Karpas-422 (cell line): ENCODE measurements at places on chromosomes 7 and 10. TPM values are rescaled to one million over a fixed set of nuclear protein-coding genes. Genes with fewer than 3 reads are reported as not detected.

- no peak for DNase-seq
These were observed 50.4 kb downstream of the FOXL3 start for GRCh38 chr7:340200-340937.

GRCh38 chr10:9615189-9615588, 1402.5 kb upstream of the CELF2 start:
- DNase-seq = no peak

GRCh38 chr7:131251371-131251770, 76.3 kb upstream of the MKLN1 start:
- no peak for DNase-seq

- DNase-seq = no peak
These were observed 19.0 kb upstream of the C10orf71 start for GRCh38 chr10:49280001-49280408.

GRCh38 chr7:108284349-108285002, 154.3 kb upstream of the LAMB4 start:
- no peak for DNase-seq

DNA sequence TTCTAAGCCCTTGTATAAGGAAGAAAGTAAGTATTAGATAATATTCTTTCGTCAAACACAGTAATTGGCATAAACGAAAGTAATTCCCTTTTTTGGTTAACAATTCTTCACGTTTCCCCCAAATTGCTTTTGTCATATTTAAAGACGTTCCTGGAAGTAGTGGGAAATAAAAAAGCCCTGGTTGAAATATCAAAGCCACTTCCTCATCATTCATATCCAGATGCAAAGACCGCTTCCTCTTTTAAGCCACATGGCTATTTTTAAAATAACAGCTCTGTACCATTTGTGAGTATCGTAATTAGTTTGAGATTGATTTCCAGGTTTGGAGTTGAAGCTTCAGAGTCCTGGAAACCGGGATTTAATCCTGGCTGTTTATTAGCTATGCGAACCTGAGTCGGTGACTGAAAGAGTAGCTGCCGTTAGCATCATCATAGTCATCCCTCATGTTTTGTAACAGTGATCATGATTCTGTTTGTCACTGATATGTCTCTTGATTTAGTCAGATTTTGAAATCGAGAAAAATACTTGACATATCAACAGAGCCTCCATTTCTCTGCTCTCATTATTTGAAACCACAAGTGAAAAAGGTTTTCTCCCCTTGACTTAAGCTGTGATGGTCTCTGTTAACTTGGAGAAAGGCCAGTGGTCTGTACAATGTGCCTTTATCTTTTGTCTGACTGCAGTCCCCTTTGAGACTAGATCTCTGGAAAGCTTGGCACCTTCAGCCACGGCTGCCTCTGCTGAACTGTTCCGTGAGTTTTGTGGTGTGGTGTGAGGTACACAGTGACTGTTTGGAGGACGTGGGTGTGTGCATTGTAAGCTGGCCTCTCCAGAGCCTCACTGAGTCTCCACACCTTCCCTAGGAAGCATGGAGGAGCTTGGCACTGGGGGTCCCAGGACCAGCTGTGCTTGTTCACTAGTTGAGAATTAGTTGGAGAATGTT, 18.1 kb downstream of the OPTN start:
- DNase-seq = peak; percentile 70

GRCh38 chr10:110774069-110775019, 97.4 kb upstream of the PDCD4 start:
- DNase-seq = no peak

GRCh38 chr7:101104799-101105198, 19.5 kb downstream of the TRIM56 start:
- DNase-seq = no peak

DNA sequence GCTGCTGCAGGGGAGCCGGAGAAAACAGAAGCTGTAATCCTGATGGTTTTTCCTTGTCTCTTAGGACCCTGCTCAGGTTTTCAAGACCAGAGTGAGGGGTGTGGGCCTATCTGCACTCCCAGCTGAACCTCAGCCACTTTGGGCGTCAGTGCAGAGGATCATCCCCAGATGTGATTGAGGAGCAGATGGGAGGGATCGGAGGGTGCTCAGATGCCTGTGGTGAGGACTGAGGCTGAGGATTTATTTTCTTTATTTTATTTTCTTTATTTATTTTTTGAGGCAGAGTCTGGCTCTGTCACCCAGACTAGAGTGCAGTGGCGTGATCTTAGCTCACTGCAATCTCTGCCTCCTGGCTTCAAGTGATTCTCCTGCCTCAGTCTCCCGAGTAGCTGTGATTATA, 13.9 kb downstream of the COL26A1 start:
- no peak for DNase-seq

DNA sequence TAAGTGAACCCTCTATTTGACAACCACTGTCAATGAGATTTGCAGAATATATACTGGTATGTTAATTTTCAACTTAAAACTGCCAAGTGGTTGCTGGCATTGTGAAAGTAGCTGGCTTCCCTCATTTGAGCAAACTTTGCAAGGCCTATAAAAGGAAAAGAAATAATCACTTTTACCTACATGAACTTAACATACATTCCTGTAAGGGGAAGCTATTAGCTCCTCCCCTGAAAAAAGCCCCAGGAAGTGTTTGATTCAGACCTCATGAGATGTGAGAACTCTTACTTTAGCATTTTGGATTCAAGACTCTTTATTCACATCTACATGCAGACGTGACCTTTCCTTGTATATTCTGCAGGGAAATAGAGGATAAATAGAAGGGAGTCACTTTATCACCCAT, 175.6 kb downstream of the OTUD1 start:
- DNase-seq = no peak

DNA sequence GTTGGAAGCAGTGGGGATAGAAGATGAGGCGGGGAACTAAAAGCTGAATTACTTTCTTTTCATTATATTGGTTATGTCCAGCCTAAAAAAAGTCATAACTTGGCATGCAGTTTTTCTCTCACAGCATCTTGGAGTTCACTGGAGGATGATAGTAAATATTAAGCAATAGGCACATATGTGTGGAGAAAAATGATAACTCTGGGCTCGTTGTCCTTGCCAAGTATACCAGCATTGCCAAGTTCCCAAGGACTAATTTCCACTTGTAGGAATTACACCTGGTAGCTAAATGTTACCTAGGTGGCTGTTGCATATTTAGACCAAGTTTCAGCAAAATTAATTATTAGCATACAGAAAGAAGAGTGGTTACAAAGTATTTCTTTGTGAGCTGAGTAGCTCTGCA, 1007.6 kb downstream of the ANKRD7 start:
- DNase-seq = no peak

DNA sequence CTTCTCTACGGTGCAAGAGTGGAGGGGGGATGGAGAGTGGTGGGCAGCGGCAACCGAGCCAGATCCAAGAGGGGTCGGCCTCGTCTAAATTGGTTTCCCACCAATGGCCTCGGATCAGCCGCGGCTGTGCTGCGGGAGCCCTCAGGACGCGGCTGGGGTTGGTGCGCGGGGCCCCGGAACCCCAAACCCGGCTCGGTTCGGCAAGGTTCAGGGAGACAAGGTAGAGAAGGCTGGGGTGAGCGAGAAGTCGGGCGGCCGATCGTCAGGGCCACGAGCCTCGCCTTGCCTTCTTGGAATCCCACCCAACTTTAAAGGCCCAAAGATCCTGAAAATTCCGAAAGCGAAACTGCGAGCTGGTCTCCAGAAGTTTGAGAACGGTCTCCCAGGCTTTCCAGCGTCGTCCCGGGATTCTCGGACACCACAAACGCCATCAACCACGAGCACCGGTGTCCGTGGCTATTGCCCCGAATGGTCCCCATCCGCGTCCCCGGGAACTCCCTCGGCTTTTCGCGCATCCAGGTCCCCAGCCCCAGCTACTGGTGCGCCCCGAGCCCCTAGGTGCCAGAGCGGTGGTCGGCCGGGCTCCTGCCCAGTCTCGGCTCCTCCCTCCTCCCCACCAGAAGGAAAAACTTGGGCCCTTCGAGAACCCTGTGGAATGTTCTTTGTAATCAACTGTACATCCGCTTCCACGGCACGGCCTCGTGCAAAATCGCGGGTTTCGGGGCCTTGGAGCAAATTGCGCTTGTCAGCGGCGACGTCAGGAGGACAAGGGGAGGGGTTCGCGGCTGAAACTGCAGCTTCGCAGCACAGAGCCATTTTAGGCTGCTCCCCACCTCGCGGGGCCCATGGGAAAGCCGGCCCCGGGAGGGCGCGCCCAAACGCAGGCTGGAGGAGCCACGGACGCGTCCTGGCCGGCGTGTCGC, 3.2 kb downstream of the SFMBT2 start:
- no peak for DNase-seq

DNA sequence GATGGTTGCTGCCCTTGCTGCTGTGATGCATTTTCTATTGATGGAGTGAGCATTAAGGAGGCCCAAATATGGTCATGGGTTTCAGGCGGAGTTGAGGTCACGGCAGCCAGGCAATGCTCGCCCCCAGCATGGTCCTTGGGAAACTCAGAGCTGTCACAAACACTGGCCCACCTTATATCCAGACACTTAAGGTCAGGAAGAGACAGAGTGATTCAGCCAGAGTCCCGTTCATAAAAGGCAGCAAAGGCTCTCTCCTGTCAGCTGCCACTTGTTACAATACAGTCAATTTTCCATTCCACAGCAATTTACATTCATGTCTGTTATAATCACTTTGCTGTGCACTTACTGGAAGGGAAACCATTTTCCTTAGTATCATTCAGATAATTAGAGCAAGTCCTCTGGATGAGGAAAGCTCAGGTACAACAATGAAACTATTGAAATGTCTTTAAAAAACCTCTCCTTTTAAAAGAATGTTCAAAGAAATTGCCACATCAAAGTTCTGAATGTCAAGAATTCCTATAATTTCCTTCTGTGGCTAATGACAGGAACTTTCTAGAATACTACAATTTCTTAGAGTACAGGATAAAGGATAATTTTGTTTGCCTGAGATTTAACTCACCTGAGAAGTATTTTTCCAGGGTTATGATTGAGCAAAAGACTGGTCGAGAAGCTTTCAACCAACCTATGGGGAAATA, 14.8 kb upstream of the ANKRD1 start:
- DNase-seq = no peak

GRCh38 chr7:30937416-30937815, 25.8 kb downstream of the AQP1 start:
- no peak for DNase-seq

- no peak for DNase-seq
These were observed 47.3 kb upstream of the OIT3 start for GRCh38 chr10:72846238-72846637.

GRCh38 chr7:56157238-56157790, 41.1 kb upstream of the NUPR2 start:
- no peak for DNase-seq

Gene PIP
- total RNA-seq = not detected in 2 replicates

Gene GPR15LG
- not detected in 2 replicates for total RNA-seq

Gene DMBT1
- total RNA-seq = not detected in 2 replicates

Gene CRYGN
- not detected in 2 replicates for total RNA-seq

Gene PDLIM1
- total RNA-seq = 0.22 and 0.54 TPM in 2 replicates

Gene TMEM196
- total RNA-seq = not detected in 2 replicates

Gene TUBAL3
- 0.11 TPM in 1 of 2 replicates, not detected in the other for total RNA-seq

Gene NEURL1
- total RNA-seq = 0.04 TPM in 1 of 2 replicates, not detected in the other
